ENCODE measurements at places on chromosomes 2 and 18.

GRCh38 chr18:46427216-46427995, 229.6 kb downstream of the LOXHD1 start:
- no peak for DNase-seq

GRCh38 chr2:190648289-190649034, 421 bp upstream of the NAB1 start:
- DNase-seq, result peak; percentile 89

- DNase-seq, result no peak
These were observed 177.2 kb downstream of the SH3RF3 start for GRCh38 chr2:109306190-109306589.

- DNase-seq, result no peak
These were observed 73.3 kb downstream of the SH3BP4 start for GRCh38 chr2:235024931-235025773.

- DNase-seq, result no peak
These were observed 47.3 kb upstream of the PAPOLG start for GRCh38 chr2:60708630-60709320.

All from EL (cell line).